ENCODE measurements at places on chromosomes 6 and 20.

GRCh38 chr6:125819535-125820326 is 29.0 kb downstream of the NCOA7 start:
- no peak for DNase-seq

- no peak for DNase-seq
Measured at GRCh38 chr6:25147223-25147622, 132.0 kb upstream of the CARMIL1 start.

DNA sequence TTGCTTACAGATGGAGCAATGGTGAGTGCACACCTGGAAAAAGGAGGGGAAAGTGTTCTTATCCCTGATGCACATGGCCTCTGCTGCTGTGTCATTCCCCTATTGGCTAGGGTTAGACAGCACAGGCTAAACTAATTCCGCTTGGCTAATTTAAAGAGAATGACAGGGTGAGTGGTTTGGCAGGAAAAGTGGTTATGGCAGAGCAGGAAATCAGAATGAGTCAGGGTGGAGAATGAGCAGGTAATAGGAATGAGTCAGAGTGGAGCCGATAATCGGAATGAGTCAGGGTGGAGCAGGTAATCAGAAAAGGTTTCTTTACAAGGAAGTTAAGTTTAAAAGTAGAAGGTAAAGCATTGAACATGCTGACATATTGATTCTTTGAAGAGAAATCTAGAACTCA is 355.5 kb upstream of the HTR1E start:
- DNase-seq: no peak

GRCh38 chr6:79570129-79571029 is 33.1 kb upstream of the LCA5 start:
- peak; percentile 41 for DNase-seq

DNA sequence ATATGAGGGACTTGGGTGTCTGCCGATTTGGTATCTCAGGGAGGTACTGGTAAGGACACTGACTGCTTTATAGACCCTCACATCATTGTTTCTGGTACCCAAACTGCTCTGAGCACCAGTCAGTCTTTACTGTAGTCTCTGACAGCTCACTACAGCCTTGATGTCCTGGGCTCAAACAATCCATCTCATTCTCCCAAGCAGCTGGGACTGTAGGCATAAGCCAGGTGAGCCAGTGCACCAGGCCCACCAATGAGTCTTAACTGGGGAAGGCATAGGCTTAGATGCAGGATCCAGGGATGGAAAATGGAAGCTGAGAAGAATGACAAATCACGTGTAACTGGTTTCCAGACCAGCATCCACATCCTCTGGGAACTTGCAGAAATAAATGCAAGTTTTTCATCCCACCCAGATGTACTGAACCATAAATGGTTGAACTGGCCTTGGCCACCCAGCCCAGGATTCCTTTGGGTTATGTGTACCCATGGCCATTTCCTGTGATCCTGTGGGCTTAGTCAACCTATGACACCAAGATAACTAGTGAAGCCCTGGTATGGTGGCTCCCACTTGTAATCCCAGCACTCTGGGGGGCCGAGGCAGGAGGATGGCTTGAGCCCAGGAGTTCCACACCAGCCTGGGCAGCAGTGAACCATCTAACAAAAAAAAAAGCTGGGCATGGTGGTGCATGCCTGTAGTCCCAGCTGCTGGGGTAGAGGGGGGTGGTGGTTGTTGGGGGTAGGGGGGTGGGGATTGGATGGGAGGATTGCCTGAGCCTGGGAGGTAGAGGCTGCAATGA is 5.8 kb downstream of the TUBB start:
- peak; percentile 61 for DNase-seq

DNA sequence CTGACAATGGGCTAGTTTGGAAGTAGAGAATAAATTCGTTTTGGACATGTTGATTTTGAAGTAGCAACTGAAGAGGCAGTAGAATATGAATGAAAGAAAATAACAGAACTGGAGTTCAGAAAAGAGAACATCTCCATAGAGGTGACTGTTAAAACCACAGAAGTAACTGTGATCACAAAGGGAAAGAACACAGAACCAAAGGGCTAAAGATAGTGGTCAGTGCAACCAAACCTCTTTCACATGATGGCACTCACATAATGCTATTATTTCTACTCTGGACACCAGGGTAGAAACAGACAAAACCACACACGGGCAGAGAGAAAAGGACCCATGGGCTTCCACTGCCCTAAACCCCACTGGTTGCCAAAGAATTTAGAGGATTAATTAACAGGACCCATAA is 58.5 kb downstream of the CDK19 start:
- no peak for DNase-seq

GRCh38 chr6:140440223-140440835 is 1065.9 kb upstream of the CITED2 start:
- no peak for DNase-seq

DNA sequence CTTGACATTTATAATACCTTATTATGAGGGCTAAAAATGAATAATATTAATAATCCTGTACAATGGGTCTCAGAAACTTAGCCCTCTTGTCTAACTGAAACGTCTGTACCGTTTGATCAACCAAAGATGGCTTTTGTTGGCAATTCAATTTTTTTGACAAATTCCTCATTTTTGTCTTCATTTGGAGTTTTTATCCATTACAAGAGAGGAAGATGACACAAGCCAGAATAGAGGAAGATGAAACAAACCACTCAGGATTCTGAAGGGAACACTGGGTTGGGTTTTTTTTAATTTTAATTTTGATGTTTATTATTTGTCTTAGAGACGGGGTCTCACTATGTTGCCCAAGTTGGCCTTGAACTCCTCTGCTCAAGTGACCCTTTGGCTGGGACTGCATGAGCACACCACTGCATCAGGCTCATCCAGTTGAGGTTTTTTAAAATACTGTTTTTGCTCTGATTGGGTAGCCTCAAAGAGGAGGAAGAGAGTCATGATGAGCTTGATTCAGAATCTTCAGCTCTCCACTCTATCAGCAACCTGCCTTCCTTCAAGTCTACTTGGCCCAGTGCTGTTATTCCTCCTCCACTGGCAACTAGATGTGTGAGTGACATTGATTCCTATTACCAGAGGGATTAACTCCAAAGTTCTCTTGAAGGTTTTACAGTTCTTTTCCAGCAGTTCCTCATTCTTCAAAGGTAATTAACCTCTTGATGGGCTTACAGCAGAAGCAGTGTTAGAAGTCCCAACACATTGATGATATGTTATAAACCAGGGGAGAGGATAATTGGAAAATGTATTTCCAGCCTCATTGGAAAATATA is 71.3 kb downstream of the ATXN1 start:
- no peak for DNase-seq

DNA sequence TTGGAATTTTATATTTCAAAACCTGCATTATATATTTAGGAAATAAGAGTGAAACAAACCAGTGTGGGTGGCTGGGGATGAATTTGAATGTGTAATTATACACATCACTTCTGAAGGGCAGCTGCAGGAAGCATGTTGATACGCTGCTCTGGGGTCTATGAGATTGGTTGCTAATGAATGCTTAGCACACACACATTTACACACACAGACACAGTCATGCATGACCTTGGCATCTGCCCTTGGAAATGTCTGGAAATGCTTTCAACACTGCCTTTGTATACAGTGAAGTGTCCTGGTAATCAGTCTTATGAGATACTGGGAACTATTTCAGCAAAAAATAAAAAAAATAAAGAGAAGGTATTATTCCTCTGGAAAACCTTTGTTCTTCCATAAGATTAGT is 83.4 kb downstream of the ELOVL4 start:
- DNase-seq: no peak

DNA sequence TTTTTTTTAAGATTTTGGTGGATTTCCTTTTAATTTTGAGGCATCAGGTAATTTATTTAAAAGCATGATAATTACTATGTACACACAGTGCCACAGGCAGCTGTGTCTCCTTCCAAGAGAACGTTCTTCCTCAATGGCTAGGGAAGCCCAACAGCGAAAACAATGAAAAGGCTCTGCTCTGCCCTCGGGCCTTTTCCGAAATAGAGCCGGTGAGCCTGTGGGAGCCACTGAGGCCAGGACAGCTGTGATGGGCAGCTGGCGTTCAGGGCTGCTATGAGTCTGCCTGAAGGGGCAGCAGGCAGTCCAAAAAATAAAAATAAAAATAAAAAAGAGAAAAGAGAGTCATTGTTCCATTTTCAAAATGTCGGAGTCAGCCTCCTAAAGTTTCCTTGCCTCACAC is 443.8 kb downstream of the KIF16B start:
- DNase-seq: no peak

GRCh38 chr6:121020656-121021055 is 313.6 kb downstream of the TBC1D32 start:
- DNase-seq: no peak

DNA sequence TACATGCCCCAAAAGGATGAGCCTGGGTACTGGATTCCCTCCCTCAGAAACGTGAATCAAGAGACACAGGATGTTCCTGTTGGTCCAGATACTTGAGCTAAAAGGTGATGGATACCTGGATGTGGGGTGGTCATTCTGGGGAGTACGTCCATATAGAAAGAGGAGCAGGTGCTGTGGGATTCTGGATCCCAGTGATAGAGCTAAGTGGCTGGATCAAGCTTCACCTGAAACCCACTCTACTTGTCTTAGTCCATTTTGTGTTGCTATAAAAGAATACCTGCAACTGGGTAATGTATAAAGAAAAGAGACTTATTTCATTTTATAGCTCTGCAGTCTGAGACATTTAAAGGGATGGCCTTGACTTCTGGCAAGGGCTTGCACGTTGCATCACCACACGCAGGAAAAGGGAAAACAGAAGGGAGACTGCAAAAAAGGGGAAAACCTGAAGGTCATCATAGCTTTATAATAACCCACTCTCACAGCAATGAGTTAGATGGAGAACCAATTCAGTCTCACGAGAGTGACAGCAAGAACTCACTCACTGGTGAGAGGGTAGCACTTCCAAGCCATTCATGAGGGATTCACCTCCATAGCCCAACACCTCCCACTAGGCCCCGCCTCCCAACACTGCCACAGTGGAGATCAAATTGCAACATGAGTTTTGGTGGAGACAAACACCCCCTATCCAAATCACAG is 31.2 kb downstream of the RIPOR3 start:
- DNase-seq: no peak

GRCh38 chr20:32089637-32090362 is 19.7 kb upstream of the TM9SF4 start:
- DNase-seq: no peak

DNA sequence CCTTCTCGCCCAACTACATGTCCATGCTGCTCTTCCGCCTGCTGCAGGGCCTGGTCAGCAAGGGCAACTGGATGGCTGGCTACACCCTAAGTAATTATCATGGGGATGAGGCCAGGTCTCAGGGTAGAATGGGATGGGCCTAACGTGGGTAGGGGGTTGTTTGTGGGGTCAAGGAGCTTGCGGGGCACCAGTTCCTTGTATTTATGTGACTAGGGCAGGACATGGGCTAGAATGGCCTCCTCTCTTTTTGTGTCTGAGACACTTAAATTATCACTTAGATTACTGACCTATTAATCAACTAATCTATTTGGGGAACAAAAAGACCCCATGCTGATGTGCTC is 10.7 kb downstream of the SLC22A1 start:
- no peak for DNase-seq
